ENCODE measurements at places on chromosomes 2 and 18. TPM values are rescaled to one million over a fixed set of nuclear protein-coding genes. Genes with fewer than 3 reads are reported as not detected.

Gene SLC19A3
- not detected for total RNA-seq

Gene ABCG5
- total RNA-seq = not detected

Gene PRKAG3
- not detected for total RNA-seq

GRCh38 chr18:60978338-60978737, 354.9 kb upstream of the CDH20 start:
- H3K36me3 ChIP-seq = no peaks in the 10 kb centered on the region
- H3K27ac ChIP-seq = no peak overlapping the region
- H3K4me3 ChIP-seq = no peak overlapping the region
- no peak for DNase-seq
- no peaks in the 10 kb centered on the region for H3K27me3 ChIP-seq

Gene C1QL2
- not detected for total RNA-seq

GRCh38 chr18:5250603-5251002, 44.9 kb downstream of the ZBTB14 start:
- H3K4me1 ChIP-seq = no peaks in the 10 kb centered on the region
- no peak for DNase-seq
- no peaks in the 10 kb centered on the region for H3K36me3 ChIP-seq
- H3K27me3 ChIP-seq = no peaks in the 10 kb centered on the region
- H3K4me3 ChIP-seq = no peak overlapping the region
